Activated naive CD8-positive, alpha-beta T cell treated with anti-CD3 and anti-CD28 coated beads for 36 hours (primary cell): ENCODE measurements at places on chromosomes 7 and 10. TPM values are rescaled to one million over a fixed set of nuclear protein-coding genes. Genes with fewer than 3 reads are reported as not detected.
A peak's percentile ranks its signal among the peaks of the same experiment; 100 is the strongest.

- no peak for DNase-seq
- no peak overlapping the region for H3K27ac ChIP-seq
- H3K4me3 ChIP-seq, result no peak overlapping the region
Measured at GRCh38 chr7:149355390-149356048, 93.5 kb downstream of the ZNF783 start.

DNA sequence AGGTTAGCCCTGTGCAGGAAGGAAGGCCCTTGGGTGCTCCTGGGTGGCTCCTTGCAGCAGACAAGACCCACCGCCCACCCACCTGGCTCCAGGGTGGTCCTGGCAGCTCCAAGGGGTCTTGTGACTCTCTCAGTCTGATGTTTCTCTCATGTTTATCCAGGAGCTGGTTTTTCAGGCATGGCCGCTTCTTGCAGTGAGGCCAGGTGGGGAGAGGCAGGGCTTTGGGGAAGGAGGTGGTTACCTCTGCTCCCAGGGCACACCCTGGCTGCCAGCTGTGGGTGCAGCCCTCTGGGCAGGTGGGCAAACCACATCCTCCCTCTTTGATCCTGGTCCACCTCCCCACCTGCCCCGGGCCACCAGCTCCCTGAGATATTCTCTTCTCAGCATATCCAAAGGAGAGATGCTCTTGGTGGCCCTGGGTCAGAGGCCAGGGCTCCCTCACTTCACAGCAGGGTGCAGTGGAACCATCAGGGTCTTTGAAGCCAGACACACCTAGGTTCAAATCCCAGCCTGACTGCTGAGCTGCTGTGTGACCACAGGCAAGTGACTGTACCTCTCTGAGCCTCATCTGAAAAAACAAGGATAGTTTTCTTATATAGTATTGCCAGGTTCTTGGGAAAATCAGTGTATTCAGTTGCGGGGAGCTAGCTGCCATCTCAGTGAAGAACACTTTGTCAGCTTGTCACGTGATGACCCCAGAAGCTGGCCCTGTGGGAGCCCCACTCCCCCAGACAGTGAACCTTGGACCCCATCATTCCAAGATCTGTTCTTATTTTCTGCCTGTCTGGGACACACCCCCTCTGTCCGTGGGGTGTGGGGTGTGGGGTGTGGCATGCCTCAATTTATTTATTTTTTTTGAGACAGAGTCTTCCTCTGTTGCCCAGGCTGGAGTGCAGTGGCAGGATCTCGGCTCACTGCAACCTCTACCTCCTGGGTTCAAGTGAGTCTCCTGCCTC, 11.5 kb downstream of the GTF2IRD1 start:
- no peaks in the 10 kb centered on the region for H3K36me3 ChIP-seq
- no peak overlapping the region for H3K27ac ChIP-seq
- H3K4me3 ChIP-seq, result no peak overlapping the region
- peaks cover 5% of the 10 kb centered on the region for H3K4me1 ChIP-seq
- no peaks in the 10 kb centered on the region for H3K27me3 ChIP-seq

DNA sequence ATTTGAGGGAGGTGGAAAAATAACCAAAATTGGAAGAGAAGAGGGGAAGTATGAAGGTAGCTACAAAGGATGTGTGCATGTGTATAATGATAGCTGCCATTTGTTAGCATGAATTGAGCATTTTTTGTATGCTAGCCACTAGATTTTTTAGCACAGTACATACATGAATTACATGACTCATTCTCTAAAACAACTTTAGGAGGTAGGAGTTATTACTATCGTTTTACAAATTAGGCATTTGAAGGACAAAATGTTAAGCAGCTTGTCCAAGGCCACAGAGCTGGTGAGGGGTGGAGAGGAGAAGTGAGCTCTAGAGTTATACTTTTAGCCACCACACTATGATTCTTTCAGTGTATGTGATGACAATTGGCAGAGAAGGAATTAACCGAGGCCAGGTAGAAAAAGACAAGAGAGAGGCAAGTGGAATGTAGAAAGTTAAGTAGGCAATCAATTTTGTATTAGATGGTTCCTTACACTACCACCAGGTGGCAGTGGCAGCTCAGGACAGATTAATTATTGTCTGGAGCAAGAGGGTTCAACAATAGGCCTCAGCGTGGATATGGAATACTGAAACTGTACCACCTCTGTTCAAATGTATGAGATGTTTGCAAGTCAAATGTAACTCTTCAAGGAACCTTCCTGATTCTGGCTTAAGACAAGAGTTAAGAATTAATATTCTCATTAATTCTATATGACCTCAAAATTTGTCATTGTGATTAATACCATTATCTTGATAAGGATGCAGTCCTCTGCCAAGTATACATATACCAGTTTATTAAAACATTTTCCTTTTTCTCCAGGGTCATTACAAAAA, 128.0 kb downstream of the MBL2 start:
- H3K27me3 ChIP-seq, result no peaks in the 10 kb centered on the region
- H3K4me1 ChIP-seq, result no peaks in the 10 kb centered on the region
- DNase-seq, result peak; percentile 1
- H3K4me3 ChIP-seq, result no peak overlapping the region
- no peaks in the 10 kb centered on the region for H3K36me3 ChIP-seq

DNA sequence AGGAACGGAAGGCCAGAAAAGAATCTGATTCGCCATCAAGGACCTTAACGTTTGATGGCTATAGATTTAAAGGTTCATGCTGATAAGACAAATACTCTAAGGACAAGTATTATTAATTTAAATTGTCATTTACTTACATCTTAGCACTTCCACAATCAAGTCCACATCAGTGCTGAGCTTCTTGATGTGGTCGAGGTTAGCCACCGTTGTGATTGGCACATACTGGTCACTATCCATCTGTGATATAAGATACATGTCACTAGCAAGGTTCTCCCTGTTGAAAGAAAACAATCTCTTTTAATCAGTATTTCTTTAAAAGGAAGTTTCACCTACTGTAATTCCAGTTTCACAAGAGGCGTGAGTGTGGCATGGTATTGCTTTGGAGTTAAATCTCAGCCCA, 88.7 kb downstream of the LARP4B start:
- peaks cover 26% of the 10 kb centered on the region for H3K36me3 ChIP-seq
- H3K4me3 ChIP-seq, result no peak overlapping the region
- no peak overlapping the region for H3K27ac ChIP-seq
- peaks cover 26% of the 10 kb centered on the region for H3K4me1 ChIP-seq

GRCh38 chr10:122560279-122560804, at the start of gene DMBT1:
TSS of gene DMBT1 (plus strand) at chr10:122560754. CDS start at chr10:122560771, 17 bp downstream.
- no peak for DNase-seq
- no peak within 1 kb of the TSS for H3K4me3 ChIP-seq
- H3K27ac ChIP-seq, result no peak within 1 kb of the TSS
- H3K4me1 ChIP-seq, result peaks cover 26% of the 10 kb centered on the region
- peaks cover 15% of the 10 kb centered on the region for H3K27me3 ChIP-seq

DNA sequence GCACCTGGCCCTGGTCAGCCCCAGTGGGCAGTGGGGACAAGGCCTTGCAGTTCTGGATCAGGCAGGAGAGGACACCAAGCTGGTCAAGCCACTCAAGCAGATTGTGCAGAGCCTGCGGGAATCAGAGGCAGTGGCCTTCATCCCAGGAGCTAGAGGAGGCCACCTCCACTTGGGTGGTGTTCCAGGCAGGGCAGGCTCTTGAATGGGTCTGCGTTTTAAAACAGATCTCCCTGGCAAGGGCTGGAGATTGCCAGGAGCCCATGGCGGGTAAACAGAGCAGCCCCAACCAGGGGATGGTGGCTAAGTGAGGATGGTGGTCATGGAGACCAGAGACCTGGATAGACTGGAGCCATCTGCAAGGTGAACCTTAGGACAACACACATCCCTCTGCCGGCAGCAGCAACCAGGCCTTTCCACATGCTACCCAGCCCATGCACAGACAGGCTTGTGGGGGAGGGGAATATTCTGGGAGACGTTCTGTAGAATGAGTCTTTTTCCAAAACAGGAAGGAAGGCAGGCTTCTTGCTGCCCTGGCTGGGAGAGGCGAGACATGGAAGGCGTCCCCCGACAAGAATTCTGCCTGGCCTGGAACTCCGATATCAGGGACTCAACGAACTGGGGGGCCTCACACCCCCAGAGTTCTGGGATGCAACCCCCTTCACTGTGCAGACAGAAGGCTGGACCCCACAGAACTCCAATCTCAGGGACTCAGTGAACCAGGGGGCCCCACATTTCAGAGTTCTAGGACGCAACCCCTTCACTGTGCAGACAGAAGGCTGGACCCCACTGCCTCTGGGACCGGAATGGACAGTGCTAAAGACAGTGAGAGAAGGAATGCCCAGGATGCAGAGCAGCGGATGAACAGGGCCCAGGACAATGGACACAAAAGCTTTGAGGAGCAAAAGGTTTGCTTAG, 264.8 kb downstream of the PTPRN2 start:
- no peak for DNase-seq
- H3K4me1 ChIP-seq, result no peaks in the 10 kb centered on the region
- H3K4me3 ChIP-seq, result no peak overlapping the region
- peaks cover 14% of the 10 kb centered on the region for H3K27me3 ChIP-seq
- no peak overlapping the region for H3K27ac ChIP-seq

- H3K27ac ChIP-seq, result no peak overlapping the region
- H3K4me3 ChIP-seq, result no peak overlapping the region
- DNase-seq, result no peak
- no peaks in the 10 kb centered on the region for H3K27me3 ChIP-seq
Measured at GRCh38 chr7:89994483-89994882, 159.8 kb upstream of the STEAP1 start.

- H3K27me3 ChIP-seq, result peaks cover 100% of the 10 kb centered on the region
- H3K4me3 ChIP-seq, result peak overlapping the region; percentile 71
- peaks cover 26% of the 10 kb centered on the region for H3K4me1 ChIP-seq
- no peaks in the 10 kb centered on the region for H3K36me3 ChIP-seq
Measured at GRCh38 chr10:101216207-101217043, 12.8 kb downstream of the LBX1 start.

DNA sequence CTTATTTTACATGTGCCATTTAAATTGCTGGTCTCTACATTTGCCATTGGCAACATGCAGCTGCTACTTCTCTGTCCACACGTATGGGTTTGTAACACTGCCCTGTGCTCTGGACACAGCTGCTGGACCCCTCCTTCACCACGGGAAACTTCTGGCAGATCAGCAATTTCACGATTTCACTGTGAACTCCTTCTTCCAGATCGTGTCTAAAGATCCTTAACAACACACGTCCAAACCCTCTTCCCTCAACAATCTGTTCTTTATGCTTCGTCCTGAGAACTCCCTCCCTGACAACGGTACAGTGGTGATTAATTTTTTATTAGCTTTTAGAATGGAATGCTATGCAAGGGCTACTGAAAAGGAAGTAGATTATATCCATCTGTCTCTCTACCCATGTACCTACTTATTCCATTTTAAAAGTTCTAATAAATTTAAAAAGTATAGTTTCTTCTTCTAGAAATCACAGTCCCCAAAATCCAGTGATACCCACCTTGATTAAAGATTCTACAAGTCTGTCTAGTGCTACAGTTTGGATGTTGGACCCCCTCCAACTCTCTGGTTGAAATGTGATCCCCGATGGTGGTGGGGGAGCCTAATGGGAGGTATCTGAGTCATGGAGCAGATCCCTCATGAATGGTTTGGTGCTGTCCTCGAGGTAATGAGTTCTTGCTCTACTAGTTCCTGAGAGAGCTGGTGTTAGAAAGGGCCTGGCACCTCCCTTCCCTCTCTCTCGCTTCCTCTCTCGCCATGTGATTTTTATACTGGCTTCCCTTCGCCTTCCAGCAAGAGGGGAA, 81.0 kb downstream of the KIAA1549 start:
- H3K4me3 ChIP-seq, result no peak overlapping the region
- DNase-seq, result no peak
- no peak overlapping the region for H3K27ac ChIP-seq
- no peaks in the 10 kb centered on the region for H3K27me3 ChIP-seq

DNA sequence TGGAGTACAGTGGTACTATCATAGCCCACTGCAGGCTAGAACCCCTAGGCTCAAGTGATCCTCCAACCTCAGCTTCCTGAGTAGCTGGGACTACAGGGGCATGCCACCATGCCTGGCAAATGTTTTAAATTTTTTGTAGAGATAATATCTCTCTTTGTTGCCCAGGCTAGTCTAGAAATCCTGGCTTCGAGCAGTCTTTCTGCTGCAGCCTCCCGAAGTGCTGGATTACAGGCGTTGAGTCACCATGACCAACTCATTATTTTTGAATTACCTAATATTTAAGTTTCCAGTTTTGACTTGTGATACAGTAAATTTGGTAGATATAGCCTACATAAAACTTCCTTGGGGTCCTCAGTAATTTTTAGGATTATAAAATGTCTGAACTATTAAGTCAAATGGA, 74.1 kb downstream of the RUNDC3B start:
- DNase-seq, result no peak
- H3K4me3 ChIP-seq, result no peak overlapping the region
- H3K27ac ChIP-seq, result no peak overlapping the region

DNA sequence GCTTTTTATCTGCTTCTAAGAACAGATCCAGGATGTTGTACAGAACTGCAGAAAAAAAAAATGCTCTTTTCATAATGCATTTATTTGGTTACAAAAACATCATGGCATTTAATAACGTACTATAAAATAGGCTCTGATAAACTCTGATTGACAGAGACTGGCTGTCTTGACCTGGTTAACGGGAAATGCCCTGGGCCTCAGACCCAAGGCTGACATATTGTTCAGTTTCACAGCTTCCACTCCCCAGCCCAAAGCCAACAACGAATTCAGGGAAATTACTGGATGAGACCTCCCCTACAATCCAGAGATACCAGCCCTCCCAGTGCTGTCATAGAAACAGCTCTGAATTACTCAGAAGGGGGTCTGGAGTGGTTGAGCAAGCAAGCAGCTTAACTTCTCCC, 260.1 kb downstream of the CREB5 start:
- H3K27me3 ChIP-seq, result no peaks in the 10 kb centered on the region
- no peak overlapping the region for H3K27ac ChIP-seq
- DNase-seq, result no peak
- no peaks in the 10 kb centered on the region for H3K36me3 ChIP-seq
- H3K4me1 ChIP-seq, result no peaks in the 10 kb centered on the region
- H3K4me3 ChIP-seq, result no peak overlapping the region

ADAMTS14 gene
- 0.06 TPM for total RNA-seq
